ENCODE measurements at places on chromosomes 5 and 9.

- no peak for DNase-seq
Measured at GRCh38 chr5:54577528-54577927, 60.0 kb downstream of the SNX18 start.

- DNase-seq = no peak
Measured at GRCh38 chr9:126697330-126697729, 83.6 kb downstream of the LMX1B start.

- no peak for DNase-seq
Measured at GRCh38 chr5:132762246-132763000, 14.6 kb downstream of the SEPTIN8 start.

DNA sequence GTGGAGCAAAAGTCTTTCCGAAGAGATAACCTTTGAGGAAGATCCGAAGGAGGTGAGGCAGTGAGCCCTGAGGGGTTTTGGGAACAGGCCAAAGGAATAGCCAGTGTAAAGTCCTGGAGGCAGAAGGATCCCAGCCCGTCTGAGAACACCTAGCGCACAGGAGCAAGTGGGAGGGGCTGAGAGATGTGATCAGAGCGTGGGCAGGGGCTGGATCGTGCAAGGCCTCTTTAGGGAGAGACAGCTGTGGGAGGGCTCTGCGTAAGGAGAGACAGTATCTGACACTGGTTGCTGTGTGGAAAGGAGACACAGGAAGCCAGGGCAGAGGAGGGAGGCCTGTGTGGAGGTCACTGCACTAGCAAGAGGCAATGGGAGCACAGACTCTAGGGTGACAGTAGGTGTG, 68.2 kb downstream of the BARX1 start:
- no peak for DNase-seq

- no peak for DNase-seq
Measured at GRCh38 chr9:118596374-118597015, 772.7 kb downstream of the BRINP1 start.

GRCh38 chr5:39696672-39697398, 272.1 kb upstream of the DAB2 start:
- DNase-seq = no peak

DNA sequence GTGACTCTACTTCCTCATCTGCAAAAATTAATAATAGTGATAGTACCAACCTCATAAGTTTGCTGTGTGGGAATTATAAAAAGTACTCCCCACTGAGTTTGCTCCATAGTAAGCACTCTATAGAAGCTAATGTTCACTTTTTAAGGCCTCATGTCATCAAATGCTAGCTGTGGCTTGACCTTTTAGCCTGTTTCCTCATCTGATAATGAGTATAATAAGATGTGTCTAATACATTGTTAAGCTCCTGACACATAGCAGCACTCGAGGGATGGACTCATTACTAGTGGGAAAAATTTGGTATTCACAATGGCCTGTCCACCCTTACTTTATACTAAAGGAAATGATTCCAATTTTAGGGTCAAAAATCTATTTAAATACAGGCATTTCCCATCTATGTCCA, 26.1 kb upstream of the CAST start:
- no peak for DNase-seq

GRCh38 chr5:134510970-134511795, 14.3 kb upstream of the JADE2 start:
- peak; percentile 66 for DNase-seq

- DNase-seq = no peak
Measured at GRCh38 chr9:13432904-13433303, 153.4 kb upstream of the MPDZ start.

- no peak for DNase-seq
Measured at GRCh38 chr5:50352382-50352781, 88.7 kb downstream of the EMB start.

- no peak for DNase-seq
Measured at GRCh38 chr9:80554301-80554700, 982.5 kb downstream of the TLE4 start.

DNA sequence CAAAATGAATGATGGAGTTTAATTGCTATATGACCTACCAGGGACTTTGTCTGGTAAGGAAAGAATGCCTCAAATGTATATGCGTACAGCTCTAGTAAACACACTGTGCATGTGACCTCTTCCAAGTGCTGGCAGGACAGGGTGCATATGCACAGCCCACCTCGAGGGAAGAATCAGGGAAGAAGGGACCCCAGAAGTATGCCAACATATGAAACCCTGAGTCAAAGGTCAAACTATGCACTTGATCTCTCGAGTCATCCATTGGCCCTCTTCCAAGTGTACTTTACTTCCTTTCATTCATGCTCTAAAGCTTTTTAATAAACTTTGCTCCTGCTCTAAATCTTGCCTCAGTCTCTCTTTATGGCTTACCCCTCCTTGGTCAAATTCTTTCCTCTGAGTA, 804.6 kb upstream of the COX7C start:
- no peak for DNase-seq

- no peak for DNase-seq
Measured at GRCh38 chr5:160835818-160836528, 16.0 kb downstream of the ATP10B start.

GRCh38 chr9:21964925-21965385, 29.2 kb downstream of the CDKN2A start:
- peak; percentile 79 for DNase-seq

DNA sequence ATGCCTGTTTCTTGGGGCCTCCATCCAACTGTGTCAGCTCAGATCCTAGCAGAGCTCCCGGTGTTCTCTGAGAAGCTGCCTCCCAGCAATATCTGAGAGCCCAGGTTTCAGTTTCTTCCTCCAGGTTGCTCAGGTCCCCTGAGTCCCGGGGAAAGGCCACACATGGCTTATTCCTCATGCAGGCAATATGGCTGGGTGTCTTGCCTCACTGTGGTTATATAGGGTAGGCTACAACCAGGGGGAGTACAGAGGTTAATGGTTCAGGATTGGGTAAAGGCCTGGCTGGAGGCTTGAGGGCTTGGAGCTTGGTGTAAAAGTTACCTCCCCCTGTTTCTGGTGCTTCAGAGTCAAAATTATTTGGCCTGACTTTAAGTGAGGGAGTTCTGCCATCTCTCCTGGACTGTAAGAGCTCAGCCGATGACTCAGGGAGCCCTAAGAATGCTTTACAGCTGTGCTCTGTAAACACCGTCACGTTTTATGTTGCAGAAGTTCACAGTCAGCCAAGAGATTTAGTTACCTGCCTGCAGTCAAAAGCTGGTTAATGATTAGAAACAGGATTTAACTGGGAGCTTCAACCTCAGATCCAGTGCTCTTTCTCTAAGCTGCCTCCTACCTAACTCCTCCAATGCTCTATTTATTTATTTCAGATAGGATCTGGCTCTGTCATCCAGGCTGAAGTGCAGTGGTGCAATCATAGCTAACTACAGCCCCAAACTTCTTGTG, 24.3 kb upstream of the UBAP2 start:
- no peak for DNase-seq

DNA sequence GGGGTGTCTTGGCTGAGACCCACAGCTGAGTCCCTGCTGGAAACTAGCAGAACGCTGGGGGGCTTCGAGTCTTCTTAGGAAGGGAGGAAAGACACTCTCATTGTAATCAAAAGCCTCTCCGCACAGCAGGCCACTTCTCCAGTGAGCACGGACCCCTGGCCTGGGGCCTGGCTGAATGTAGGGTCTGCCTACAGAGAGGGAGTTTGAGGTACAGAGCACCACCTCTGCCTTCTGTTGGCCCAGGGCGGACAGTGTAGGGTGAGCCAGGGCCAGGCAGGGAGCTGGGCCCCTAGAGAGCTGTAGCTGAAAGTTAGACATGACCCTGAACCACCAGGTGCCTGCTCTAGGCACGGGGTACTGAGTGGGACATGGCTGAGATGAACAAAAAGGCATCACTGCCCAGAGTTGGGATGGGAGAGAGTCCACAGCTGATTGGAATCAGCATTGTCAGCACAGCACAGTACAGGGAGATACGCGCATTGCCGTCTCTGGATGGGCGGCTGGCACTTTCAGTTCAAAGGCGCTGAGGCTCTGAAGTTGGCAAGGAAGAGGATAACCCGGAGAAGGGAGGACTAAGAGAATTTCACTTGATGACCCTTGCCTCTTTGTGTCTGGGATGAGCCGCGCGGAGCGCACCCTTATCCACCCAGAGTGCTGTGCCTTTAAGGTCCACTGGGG, 363 bp upstream of the SLC25A48 start:
- no peak for DNase-seq

DNA sequence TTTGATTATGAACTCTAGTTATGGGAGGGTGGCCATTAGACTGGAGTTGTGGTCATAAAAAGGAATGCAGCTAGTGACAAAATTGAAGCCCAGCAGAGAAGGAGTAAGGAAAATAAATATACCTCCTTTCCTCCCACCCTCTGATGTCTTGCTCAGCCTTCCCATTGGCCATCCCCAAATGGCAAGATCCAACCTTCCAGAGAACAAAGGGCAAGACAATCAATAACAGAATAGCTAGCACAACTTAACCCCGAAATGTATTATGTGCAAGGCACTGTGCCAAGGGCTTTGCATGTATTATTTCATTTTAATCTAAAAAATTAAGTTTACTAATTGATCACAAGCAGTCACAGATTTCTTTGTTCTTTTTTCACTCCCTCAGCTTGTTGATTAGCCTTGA, 3.6 kb downstream of the ITGA1 start:
- no peak for DNase-seq

DNA sequence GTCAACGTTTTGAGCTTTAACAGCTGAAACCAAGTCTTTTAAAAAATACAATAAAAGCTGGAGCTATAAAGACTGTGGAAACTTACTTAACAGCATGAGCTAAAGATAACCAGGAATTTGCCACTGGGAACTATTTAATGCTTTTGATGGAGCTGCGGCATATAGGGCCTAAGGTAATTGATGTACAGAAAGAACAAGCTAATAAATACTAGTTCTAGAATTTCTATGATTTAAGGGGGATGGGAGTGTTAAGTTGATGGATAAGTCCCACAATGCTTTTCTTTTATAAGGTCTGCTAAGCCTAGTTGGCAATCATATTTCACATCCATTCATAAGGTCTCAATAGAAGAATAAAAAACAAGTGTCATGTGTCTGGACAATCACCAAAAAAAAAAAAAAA, 334.0 kb upstream of the DMAC1 start:
- DNase-seq = no peak

DNA sequence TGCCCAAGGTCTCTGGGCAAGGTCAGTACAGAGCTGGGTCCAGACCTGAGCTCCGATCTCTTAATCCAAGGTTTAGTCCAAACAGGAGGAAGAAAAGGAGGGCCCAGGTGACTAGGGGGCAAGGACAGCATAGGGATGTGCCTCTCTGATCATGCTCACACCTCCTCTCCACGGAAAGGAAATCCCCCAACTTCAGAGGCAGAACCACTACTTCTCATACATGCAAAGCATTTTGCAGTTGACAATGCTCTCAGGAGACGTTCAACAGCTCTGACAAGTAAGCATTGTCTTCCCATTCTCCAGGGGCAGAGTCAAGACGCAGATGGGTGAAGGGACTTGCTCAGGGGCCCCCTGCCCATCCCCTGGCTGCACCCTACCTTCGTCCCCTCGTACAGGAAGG, 8.7 kb upstream of the CORO2A start:
- no peak for DNase-seq

- no peak for DNase-seq
Measured at GRCh38 chr9:77022783-77023440, 3.5 kb downstream of the FOXB2 start.

DNA sequence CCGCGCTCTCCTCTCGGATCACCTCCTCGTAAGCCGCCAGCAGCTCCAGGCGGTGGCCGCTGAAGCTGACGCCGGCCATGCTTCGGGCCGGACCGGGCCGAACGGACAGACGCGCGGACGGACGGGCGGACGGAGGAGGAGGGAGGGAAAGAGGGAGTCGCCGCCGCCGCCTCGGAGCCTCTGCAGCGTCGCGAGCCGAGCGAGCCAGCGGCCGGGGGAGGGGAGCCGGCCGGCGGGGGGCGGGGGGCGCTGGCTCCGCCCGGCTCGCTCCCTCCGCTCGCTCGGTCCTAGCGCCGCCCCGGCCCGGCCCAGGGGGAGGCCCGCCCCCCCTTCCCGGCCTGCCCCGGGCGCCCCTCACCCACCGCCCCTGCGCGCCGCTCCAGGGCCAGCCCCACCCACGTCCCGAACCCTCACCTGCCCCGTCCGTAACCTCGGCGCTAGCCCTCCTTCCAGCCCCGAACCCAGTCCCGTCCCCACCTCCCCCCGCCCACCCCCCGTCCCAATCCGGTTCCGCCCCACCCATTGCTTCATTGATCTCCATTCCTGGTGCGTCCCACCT, at the start of gene DBN1:
Gene DBN1 (minus strand): TSS at position 192 of the 559 bp plus-strand sequence. CDS start 113 bp downstream, at position 79.
- no peak for DNase-seq

GRCh38 chr9:124522121-124523098, 15.2 kb upstream of the NR5A1 start:
- no peak for DNase-seq

DNA sequence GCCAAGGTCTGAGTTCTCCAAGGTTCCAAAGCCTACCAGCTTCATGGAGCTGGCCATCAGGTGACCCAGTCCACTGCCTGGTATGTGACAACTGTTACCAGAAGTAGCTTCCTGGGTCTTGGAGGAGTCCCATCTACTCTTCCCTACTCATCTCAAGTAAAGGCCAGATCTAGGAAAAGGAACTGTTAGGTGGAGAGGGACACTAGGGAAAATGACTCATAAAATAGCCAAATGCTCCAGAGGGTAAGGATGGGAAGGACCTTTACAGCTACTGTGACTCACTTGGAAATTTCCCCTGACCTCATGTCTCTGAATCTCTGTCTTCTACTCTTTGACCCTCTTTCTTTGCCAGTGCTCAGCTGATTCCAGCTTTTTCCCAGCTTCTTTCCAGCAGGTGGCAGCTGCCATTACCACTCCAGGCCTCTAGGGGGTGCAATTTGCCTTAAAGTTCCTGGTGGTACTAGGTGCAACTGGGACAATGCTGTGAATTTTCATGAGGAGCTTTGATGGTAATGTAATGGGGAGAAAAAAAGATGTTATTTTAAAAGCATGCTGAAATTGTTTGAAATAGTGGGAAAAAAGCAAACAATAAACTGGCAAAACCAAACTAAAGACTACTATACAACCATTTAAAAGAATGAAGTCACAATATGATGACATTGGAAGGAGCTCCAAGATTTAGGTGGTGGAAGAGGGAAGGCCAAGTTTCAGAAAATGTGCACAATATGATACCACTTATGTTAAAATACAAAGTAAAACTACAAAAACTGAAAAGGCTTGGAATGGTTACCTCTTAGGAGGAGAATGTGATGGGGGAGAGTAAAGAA, 27.1 kb upstream of the MYORG start:
- peak; percentile 58 for DNase-seq

DNA sequence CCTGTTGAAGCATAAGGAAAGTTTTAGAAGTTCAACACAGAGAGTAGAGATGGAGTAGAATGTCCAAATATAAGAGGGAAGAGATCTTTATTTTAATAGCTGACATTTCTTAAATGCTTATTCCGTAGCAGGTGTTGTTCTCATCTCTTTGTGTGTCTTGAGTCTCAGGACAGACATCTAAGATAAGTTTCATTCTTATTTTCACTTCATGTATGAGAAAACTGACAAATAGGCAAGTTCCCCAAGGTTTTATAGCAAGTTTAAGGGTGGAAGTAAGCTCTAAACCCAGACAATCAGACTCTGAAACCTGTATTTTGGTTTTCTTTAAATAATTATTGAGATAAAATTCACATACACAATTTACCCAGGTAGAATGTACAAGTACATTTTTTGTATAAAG, 228.4 kb upstream of the PPP1R2B start:
- DNase-seq = no peak
